Smooth muscle cell of the umbilical artery (primary cell): ENCODE measurements at places on chromosomes 5 and 9. TPM values are rescaled to one million over a fixed set of nuclear protein-coding genes. Genes with fewer than 3 reads are reported as not detected.

Gene TAF1L
- total RNA-seq: not detected in 2 replicates

Gene HSD17B4
- total RNA-seq: 160 and 255 TPM in 2 replicates

Gene BTNL8
- total RNA-seq: not detected in 2 replicates

Gene FAM120A
- total RNA-seq: 87.3 and 159 TPM in 2 replicates

Gene CRAT
- 26.7 and 50.4 TPM in 2 replicates for total RNA-seq

Gene SPATA31D4
- not detected in 2 replicates for total RNA-seq

Gene ADAMTS2
- 113 and 161 TPM in 2 replicates for total RNA-seq

Gene CNTLN
- total RNA-seq: 8.9 and 10.2 TPM in 2 replicates

Gene RNF208
- 0.30 and 0.83 TPM in 2 replicates for total RNA-seq

Gene IL5
- total RNA-seq: not detected in 2 replicates

Gene SEMA5A
- 19.3 and 26.1 TPM in 2 replicates for total RNA-seq

Gene NR2F1-AS1
- total RNA-seq: 15.4 and 17.1 TPM in 2 replicates

Gene SLC34A3
- total RNA-seq: under 0.01 TPM in 1 of 2 replicates, not detected in the other

Gene TMEM215
- not detected in 2 replicates for total RNA-seq

Gene PCDHGA8
- total RNA-seq: 2.8 and 3.0 TPM in 2 replicates

Gene GDA
- total RNA-seq: not detected in 2 replicates

Gene FREM1
- 0.09 and 0.59 TPM in 2 replicates for total RNA-seq

Gene NCBP1
- total RNA-seq: 44.8 and 66.6 TPM in 2 replicates

Gene ZNF608
- 1.5 and 2.7 TPM in 2 replicates for total RNA-seq

Gene LMX1B
- total RNA-seq: not detected in 2 replicates

Gene MORN5
- total RNA-seq: not detected in 2 replicates

Gene PIP5K1B
- total RNA-seq: under 0.01 and 0.14 TPM in 2 replicates
